ENCODE measurements at places on chromosomes 6 and 20.

DNA sequence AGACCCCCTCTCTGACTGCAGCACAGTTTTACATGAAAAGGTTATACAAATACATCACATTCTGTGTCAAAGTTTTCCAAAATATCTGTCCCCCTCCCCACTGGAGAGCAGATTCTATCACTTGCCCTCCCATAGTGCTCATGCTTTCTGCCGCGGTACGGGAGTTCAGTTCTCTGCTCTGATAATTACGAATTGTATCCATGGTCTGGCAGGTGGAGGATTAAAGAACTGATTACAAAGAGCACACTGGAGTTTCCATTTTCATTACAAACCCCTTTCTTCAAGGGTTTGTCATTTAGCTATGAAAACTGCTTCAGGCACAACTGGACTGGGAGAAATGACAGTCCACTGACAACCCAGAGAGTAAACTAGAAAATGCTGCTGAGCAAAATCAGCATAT lies 166.0 kb downstream of the PDSS2 start:
- DNase-seq, result no peak

GRCh38 chr6:148524976-148525375 lies 182.3 kb downstream of the SASH1 start:
- peak; percentile 95 for DNase-seq

DNA sequence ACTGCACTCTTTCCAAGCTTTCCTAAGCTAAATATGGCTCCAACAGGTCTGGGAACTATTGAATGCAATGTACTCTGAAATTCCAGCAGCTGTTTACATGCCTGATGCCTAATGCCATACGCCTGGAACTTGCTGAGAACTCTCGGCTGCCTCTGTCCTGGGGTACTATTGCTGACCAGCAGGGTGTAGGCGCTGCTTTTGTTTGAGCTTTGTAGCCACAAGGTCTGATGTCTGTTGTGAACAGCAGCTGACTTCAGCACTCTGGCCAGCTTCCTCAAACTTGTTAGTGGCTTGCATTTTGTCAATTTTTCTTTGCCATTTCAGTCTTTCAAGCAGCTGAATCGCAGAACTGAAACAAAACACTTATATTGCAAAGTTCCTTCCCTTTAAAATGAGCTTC lies 26.7 kb downstream of the SAYSD1 start:
- DNase-seq, result peak; percentile 45

GRCh38 chr6:44002067-44002592 lies 125.1 kb downstream of the MRPL14 start:
- no peak for DNase-seq

GRCh38 chr6:116662202-116662601 lies 6.4 kb downstream of the ZUP1 start:
- no peak for DNase-seq

- no peak for DNase-seq
Measured at GRCh38 chr20:21111416-21111815, 5.3 kb upstream of the LINC00237 start.

DNA sequence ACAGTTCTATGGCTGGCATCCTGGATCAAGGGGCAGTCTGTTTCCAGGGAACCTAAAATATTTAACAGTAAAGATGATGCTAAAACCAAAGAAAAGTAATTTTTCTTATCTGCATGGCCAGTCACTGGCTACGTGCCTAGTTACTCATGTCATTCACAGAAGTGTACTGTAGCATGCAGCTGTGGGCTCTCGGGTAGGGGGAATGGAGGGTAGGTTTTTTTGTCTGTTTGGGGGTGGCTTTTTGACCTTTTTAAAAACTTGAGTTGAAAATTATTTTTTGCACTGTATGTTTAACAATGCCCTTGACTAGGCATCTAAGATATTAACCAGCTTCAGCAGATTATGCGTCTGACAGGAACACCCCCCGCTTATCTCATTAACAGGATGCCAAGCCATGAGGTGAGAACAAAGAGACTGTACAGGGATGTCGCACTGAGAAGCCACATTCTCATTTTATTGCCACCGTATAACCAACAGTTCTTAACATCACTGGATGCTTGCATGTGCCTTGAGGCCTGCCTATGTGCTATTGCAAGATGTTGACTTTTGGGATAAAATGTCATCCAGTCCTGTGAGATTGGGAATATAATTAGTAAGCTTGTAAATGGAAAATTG lies 30.3 kb upstream of the MAPK13 start:
- no peak for DNase-seq

All from ELR (cell line).